ENCODE measurements at places on chromosomes 7 and 10.

DNA sequence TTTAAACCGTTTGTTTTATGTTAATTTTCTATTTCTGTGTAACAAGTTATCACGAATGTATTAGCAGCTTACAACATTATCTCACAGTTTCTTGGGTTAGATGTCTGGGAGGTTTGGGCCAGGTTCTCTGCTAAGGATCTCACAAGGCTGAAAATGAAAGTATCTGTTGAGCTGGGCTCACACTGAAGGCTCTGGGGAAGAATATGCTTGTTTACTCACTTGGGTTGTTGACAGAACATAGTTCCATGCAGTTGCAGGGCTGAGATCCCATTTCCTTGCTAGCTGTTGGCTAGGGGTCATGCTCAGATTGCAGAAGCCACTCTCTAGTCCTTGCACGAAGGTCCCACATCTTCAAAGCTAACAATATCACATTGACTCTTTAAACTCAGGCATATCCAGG, 266.6 kb upstream of the GNAI1 start:
- DNase-seq, result no peak

DNA sequence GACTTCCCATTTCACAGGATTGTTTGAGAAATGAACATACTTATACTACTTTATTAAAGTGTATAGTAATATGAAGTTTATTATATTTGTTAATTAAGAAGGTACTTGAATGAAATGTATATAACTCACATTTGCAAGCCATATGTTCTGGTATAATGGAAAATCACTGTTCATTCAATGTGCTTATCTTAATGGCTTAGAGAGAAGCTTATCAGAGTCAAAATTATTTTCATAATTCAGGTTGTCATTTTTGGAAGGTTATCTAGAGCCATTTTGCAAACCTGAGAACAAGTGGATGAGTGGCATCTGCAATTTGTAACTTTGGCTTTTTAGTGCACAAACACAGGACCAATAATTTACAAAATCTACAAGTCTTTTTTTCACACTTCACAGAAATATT, 621.0 kb downstream of the ARL4A start:
- DNase-seq, result no peak

- no peak for DNase-seq
These were observed 7.3 kb downstream of the LFNG start for GRCh38 chr7:2526659-2527504.

GRCh38 chr10:117819304-117819703, 227.4 kb downstream of the RAB11FIP2 start:
- DNase-seq, result no peak

- no peak for DNase-seq
These were observed 3.3 kb downstream of the MINPP1 start for GRCh38 chr10:87507879-87508483.

DNA sequence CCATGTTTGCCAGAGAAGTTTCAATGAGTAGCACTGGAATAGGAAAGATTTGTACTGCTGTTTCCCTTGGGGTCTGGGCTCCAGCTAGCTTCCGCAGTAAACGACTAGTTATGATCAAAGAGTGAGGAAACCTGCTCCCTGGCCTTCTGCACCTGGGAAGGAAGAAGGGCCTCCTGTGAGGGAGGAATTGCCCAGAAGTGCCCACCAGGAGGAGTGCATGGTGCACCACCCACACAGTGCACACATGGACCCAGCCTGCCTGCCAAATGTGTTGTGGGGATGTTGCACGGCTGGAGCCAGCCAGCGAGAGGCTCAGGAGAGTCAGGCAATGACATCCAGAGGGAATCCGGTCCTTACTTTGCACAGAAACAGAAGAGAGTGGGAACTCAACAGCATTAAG, 27.0 kb upstream of the FAM107B start:
- DNase-seq, result no peak

DNA sequence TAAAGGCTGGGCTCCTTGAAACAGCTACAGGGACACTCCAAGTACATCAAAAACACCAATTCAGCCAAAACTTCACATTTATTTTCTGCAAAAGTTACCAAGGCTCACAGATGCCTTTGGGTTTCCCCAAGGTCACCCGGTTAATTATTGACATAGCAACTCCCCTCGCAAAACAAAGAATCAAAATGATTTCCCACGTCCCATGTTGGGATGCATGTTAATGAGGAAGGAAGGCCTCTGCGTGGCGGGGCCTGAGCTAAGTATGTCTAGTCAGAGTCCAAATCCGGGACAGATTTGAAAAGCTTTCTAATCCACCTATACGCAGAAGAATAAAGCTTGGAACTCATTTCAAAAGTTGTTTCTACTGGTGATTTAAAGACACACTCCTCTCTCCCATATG, 535 bp upstream of the TMEM72 start:
- no peak for DNase-seq

DNA sequence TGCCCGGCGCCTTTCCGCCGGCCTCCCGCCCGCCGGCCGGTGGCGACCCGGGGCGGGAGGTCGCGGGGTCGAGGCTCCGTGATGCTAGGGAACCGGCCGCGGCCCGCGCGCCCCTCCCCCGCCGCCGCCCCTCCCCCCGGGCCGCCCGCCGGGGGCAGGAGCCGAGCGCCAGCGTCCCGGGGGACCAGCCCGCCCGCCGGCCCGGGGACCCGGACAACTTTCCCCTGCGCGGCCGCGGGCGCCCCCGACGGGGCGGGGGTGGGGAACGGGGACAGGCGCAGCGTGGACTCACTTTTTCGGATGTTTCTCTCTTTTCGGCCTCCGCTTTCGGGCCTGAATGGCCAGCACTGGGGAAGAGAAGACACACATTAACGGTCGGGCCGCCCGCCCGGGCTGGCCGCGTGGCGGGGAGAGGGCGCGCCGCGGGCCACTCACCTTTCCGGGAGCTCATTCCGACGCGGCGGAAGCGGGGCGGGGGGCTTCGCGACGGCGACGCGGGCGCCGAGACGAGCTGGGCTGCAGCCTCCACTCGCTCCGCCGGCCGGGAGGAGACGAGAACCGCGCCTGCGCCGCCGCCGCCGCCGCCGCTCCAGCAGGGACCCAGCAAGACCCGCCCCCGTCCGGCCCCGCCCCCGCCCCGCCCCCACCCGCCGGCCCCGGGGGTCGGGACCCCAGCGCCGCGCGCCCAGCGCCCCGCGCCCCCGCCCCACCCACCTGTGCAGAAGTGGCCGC, at the start of gene SRPK2:
Gene SRPK2, minus strand, starts transcription at position 566 of the 732 bp plus-strand sequence.
- DNase-seq, result peak; percentile 60

- no peak for DNase-seq
These were observed 1.2 kb downstream of the CCDC6 start for GRCh38 chr10:59905066-59905730.

DNA sequence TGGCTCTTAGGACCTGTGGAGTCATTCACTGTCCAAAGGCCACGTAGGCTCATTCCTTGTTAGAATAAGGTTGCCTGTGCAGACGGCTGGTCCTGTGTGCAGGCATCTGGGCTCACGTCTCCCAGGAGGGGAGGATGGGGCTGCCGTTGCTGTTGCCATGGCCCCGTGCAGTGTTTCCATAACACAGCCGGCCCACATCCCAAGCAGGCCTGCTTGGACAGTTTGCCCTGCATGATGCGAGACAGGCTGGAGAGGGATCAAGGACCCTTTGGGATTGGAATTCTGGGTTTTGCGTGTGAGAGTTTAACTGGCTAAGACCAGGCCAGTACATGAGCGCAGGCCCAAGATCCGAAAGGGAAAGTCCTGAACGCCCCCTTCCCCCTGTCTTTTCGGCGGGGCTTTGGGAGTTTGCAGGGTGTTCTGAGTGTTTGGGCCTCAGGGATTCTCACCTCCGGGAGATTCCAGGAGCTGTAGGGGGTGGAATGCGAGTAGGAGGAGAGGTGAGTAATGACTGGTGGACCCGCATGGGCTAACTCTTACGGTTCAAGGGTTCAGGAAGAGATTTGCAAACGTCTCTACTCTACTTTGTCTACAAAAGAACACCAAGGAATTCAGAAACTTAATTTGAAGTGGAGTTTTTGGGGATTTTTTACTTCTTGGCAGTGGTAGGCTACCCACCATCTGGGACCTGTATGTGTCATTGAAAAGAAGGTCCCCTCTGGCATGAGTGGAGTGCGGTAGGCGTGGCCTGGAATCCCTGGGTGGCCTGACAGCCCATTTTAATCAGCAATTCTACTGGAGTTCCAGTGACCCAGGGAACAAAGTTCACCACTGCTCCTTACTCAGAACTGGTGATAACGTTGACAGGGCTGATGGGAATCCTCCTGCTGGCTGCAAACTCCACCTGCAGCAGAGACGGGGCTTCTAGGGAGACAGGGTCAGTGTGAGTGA, 125.4 kb downstream of the ITIH5 start:
- DNase-seq, result no peak

- DNase-seq, result no peak
These were observed 825 bp downstream of the TMEM176A start for GRCh38 chr7:150801242-150801945.

DNA sequence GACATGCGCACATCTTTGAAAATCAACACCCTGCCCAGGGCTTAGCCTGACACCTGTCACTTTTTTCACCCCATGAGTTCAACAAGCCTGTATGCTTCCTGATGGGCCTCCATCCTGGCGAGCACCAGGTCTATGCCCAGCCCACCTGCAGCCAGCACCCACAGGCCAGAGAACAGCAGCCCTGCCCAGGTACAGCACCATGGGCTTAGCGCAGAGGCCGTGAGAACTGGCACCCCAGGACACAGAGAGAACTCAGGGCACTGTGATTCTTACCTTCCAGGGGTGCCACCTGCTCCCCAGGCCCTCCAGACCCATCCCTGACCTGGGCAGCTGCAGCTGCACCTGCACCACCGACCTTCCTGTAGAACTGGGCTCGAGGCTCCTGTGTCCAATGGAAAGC, 536.6 kb downstream of the TCERG1L start:
- no peak for DNase-seq

DNA sequence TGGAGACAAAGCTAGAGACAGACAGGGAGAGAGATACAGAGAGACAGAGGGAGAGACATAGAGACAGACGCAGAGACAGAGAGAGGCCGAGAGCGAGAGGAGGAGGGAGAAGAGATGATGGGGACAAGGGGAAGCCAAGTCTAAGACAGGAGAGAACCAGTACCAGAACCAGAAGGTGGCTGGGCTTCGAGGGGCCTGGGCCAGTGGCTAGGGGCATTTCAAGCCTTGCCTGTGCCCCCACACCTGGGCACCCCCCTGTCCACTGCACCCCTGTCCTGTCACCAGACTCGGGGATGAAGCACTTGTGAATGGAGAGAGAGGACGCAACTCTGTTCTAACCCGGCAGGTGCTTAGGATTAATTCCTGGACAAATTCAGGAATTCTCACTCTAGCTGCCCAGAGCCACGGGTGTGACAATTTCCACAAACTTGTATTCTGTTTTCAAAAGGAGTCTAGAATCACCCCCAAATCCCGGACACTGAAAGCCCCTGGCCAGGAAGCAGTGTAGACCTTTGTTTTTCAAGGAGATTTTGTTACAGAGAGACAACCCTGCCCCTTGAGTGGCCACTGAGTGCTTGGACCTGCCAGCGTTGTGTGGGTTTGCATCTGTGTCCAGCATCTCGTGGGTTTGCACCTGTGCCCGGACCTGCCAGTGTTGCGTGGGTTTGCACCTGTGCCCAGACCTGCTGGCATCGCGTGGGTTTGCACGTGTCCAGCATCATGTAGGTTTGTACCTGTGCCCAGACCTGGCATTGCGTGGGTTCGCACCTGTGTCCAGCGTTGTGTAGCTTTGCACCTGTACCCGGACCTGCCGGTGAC, 157.3 kb downstream of the WDR37 start:
- DNase-seq, result no peak

DNA sequence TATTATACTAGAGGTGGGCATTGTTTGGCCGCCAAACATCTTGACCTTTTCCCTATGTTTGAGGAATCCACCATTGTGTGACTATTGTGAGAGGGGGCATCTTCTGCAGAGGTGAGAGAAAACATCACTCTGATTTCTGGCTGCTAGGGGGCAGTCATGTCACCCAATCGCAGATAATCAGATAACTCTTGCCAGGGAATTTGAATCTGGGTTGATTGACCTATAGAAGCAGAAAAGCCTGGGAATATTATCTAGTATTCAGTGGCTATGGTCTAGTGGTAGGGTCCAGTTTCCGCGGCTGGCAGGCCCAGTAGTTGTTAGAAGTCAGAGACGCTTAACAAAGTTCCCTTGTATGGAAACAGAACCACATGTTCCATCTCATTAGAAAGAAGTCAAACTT, 808.5 kb downstream of the PHTF2 start:
- no peak for DNase-seq

- DNase-seq, result no peak
These were observed 92.6 kb downstream of the HPSE2 start for GRCh38 chr10:99143011-99143410.

DNA sequence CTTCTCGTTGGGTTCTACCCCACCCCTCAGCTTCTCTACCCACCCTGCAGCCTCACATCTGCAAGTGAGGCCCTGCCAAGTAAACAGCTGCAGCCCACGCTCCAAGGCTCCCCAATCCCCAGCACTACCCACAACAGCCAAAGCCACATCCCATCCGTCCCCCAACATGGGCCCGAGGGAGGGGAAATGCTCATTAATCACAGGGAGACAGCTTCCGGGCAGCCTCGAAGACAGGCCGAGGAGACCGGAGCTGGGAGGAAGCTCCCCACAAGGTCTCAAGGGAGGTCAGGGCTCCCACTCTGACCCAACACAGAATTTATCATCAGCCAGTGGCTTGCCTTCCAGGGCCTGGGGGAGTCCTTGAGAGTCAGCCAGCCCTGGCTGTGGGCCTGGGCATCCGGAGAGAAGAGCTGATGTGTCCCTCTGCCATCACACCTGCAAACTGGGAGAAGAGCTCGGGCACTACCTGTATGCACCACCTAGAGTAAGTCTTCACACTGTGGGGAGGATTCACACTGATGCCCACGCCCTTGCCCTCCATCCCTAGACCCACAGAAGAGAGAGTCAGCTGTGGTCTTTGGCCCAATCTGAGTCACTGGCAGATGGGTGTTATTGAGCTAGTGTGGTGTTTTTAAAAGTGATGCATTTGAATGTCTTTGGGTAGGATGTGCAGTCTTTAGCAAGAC, 115.5 kb upstream of the ZMIZ1 start:
- no peak for DNase-seq

GRCh38 chr7:78751253-78751652, 702.2 kb downstream of the MAGI2 start:
- no peak for DNase-seq

DNA sequence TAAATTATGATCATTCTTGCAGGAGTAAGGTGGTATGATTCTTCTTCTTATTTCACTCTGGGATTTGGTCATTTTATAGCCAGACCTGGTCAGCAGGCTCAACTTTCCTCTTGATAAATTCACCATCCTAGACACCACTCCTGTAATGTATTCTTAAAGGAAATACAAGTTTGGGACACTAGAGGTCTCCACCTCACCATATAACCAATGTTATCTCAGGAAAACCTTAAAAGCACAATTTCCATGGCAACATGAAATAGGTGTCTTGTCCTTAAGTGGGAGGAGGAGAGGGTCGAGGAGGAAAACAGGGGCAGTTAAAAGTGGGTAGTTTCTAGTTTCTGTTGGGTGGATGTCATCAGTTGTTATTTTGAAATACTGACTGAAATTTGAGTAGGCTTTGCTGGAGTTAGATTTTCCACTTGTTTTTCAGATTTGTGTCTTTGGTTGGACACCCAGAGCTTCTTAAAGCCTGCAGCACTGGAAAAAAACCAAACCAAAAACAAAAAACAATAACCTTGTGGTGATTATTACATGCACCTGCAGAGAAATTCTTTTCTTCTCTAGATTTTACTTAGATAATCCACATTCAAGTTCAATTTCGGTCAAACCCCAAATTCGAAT, 163.1 kb downstream of the PRKCQ start:
- DNase-seq, result peak; percentile 36
